Pancreas (tissue), 10 donors: ENCODE measurements at places on chromosomes 5 and 9.

- no peak for DNase-seq
These were observed 33.5 kb downstream of the TMEM245 start for GRCh38 chr9:109086221-109086620.

- no peak for DNase-seq
These were observed 37.7 kb downstream of the SAR1B start for GRCh38 chr5:134594797-134595457.

DNA sequence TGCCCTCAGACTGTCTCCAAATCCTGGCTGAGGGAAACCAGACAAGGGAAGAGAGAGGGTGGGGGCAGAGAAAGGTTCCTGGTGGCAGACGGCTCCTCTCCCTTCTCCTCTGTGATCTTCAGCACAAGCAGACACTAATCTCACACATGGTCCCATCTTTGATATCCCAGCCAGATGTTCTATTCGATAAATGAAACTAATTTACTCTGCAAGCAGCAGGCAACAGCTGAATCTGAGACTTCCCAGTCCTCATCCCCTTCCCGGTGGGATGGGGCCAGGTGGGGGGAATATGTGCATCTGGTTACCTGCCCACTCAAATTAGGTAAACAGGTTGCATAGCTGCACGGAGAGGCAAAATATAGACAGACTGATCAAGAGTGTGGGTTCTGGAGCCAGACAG, 208.9 kb upstream of the PANK3 start:
- no peak for DNase-seq

- DNase-seq, result no peak
These were observed 297.4 kb downstream of the ENC1 start for GRCh38 chr5:74342948-74343682.

- no peak for DNase-seq
These were observed 49.5 kb downstream of the APBA1 start for GRCh38 chr9:69622676-69623075.

DNA sequence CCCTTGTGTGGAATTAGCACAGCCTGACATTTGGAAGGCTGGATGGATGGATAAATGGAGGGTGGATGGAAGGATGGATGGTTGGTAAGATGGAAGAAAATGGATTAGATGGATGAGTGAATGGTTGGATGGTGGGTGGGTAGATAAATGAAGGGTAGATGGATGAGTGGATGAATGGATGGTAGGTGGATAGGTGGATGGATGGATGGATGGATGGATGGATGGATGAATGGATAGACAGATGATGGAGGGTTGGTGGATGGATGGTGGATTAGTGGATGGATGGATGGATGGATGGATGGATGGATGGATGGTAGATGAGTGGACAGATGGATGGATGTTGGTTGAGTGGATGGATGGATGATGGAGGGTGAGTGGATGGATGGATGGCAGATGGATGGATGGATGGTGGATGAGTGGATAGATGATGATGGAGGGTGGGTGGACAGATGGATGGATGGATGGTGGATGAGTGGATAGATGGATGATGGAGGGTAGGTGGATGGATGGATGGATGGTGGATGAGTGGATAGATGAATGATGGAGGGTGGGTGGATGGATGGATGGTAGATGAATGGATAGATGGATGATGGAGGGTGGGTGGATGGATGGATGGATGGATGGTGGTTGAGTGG, 175.6 kb upstream of the PPP1R26 start:
- DNase-seq, result no peak

- no peak for DNase-seq
These were observed 251.2 kb upstream of the RORB start for GRCh38 chr9:74245866-74246497.
